ENCODE measurements at places on chromosomes 6 and 20.

DNA sequence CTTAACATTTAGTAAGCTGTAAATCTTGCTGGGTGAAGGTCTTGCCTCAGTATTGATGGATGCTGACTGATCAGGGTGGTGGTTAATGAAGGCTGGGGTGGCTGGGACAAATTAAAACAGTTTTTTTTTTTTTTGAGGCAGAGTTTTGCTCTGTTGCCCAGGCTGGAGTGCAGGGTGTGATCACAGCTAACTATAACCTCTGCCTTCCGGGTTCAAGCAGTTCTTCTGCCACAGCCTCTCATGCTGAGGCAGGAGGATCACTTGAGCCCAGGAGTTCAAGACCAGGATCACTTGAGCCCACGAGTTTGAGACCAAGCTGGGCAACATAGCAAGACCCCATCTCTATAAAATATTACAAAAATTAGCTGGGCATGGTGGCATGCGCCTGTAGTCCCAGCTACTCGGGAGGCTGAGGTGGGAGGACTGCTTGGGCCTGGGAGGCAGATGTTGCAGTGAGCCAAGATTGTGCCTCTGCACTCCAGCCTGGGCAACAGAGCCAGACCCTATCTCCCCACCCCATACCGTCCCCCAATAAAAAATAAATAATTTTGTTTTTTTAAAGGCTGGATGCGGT is 67.2 kb downstream of the NCOA3 start:
- no peak for DNase-seq

DNA sequence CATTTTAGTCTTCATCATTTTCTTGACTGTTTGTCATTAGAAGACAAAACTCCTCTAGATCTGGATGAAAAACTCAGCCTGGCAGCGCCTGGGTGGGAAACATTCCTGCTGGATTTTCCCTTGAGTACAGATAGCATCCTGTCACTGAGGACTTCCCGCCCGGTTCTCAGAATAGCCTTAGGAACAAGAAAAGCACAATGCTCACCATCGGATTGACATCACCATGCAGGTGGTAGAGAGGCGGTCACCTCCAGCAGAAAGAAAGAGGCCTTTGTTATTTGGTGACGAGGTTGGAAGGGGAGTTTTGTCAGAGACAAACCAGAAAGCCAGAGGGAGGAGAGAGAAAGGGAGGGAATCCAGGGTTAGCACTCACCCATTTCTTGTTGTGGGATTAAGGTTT is 39.8 kb downstream of the KIF25 start:
- peak; percentile 80 for DNase-seq

- no peak for DNase-seq
These were observed 16.5 kb upstream of the NHSL1 start for GRCh38 chr6:138515657-138516248.

DNA sequence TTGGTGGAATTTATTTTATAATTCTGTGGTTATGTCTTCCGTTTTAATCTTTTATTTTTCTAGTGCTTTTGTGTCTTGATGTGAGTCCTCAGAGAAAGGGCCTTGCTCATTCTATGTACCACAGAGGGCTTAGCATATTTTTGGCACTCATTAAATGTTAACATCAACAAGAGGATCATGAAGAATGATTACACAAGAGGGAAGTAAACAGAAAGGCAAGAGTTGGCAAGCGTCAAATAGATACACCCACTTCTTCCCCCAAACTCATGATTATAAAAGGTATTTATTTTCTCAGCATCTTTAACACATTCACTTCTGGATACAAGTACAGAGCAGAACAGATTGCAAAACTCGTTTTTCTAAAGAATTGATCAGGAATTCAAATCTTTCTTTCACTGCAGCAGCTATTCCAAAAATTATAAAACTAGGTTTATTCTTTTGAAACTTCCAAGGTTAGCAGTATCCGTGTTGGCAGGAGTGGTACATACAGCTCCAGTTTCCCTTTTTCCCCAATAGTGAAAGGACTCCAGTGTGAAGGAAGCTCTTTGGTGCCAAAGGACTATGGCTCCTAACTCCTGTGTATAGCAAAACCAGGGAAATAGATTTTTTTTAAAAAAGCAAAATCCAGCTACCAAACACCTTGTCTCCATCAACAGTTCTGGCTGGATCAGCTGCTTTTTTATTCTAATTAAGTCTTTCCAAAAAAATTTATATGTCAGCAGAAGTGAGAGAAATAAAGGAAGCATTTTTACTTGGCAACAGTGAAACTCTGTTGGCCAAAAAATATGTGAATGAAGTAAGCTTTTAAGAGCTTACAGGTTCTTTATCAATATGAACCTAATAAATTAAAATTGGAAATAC is 221.9 kb downstream of the ADGRG6 start:
- no peak for DNase-seq

DNA sequence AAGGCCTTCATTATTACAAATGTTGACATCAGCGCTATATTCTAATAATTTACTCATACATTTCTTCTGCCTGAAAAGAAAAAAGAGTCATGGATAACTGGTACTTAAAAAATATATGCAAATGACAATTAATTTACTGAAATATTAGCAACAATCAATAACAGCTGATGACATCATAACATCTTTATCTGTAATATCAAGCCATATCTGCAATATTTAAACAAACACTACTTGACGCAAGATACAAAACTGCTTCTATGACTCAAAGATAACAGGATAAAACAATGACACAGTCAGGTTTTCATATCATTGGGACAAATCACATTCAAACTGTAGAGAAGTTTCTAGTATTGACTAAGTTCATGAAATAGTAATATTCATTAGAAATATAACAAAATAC is 16.5 kb downstream of the HACE1 start:
- DNase-seq: no peak

- DNase-seq: no peak
These were observed 167.9 kb downstream of the TBX18 start for GRCh38 chr6:84596488-84596887.

DNA sequence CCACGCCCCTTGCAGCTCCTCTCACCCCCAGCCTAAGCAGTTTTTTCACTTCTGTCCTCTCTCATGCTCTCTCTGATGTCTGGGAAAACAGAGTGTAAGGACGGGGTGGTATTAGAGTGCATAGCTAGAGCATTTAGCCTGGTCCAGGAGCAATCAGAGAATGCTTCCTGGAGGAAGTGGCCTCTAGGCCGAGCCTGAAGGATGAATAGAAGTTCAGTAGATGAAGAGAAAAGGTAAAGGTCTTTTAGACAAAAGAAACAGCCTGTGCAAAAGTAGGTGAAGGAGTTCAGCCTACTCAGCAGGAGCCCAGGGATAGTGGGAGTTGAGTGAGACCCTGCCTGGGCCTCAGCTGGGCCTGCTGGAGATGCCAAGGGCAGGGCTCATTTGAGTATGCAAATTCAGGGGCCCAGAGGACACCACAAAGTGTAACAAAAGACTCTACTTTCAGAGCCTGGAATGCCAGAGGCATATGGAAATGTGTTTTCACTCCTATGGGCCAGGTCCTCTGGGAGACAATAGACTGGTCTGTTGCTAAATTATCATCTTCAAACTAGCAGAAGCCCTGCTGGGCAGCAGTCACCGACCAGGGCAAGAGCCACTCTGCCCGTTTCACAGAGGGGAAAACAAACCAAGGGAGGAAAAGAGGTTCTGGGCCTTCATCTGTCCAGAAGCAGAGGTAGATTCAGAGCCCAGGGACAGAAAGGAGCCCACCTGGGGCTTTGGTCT is 19.7 kb upstream of the TM9SF4 start:
- DNase-seq: peak; percentile 76

GRCh38 chr20:56409956-56410355 is 2.1 kb upstream of the CASS4 start:
- DNase-seq: no peak

DNA sequence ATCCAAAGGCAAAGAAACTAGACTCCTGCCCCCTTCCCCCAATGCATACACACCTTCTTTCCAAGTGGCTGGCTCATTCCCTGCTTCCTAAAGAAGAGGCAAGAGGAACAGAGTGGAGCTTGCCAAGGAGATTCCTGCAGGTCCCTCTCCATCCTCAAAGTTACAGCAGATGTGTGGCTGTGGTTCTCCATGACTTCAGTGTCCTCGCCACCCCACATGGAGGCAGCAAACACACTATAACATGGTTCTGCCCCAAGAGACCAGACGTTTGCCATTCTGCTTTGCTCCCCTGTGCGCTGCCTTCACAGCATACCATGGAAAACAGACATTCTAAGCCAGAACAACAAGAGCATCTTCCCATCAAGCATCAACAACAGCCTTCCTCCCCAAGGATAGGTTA is 84.4 kb downstream of the BACH2 start:
- no peak for DNase-seq

GRCh38 chr6:168370310-168370991 is 50.9 kb upstream of the DACT2 start:
- peak; percentile 92 for DNase-seq

DNA sequence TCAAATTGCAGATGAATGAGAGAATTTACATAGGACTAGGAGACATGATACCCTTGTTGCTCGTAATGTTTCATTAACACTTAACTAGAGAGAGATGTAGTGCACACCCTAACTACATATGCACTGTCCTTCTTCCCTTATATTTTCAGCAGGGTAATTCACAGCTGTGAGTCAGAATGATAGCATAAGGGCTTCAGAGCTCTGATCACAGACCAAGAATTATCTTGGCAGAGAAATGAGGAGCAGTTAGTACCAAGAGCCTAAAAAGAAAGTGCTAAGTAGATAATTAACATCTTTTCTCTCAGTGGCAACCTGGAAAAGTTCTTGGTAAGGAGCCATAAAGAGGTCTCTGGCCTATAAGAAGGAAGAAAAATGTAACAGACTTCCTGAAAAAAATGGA is 35.8 kb downstream of the GRIK2 start:
- no peak for DNase-seq

DNA sequence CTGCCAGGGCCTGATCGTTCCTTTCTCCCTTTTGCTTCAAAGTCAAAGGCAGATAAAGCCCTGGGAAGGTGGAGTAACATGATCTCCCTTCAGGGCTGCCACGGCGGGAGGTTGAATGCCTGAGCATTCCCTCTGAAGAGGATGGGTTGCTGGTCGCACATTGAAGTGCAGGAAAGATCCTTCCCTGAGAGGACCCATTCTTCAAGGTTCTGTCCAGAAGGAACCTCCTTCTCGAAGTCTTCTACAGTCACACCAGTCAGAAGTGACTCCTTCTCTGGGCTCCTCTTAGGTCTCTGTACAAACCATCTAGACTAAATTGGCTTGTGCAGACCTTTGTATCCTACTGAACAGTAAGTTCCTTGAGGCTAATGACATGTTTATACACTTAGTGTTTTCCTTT is 192.6 kb upstream of the VGLL2 start:
- peak; percentile 35 for DNase-seq

- DNase-seq: no peak
These were observed 201.6 kb upstream of the SGK1 start for GRCh38 chr6:134519465-134519864.

GRCh38 chr6:129186988-129187387 is 304.1 kb downstream of the LAMA2 start:
- no peak for DNase-seq

GRCh38 chr20:5557123-5557522 is 193.1 kb upstream of the SHLD1 start:
- DNase-seq: peak; percentile 57

- DNase-seq: no peak
These were observed 26.5 kb upstream of the HEY2 start for GRCh38 chr6:125722886-125723285.

- DNase-seq: no peak
These were observed at the start of gene TRDN for GRCh38 chr6:123636782-123637181. Gene TRDN, minus strand, starts transcription at chr6:123636950. Its CDS starts 175 bp downstream, at chr6:123636775.
